ENCODE measurements at places on chromosomes 13 and 19.

- DNase-seq = no peak
These were observed 761.5 kb downstream of the EFNB2 start for GRCh38 chr13:105773863-105774538.

- DNase-seq = peak; percentile 71
These were observed at the start of gene ZNF507 for GRCh38 chr19:32345261-32346207. ZNF507 (plus strand) TSS chr19:32345610; CDS start chr19:32352831, 7,221 bp downstream.

GRCh38 chr13:45205124-45205523 lies 4.3 kb upstream of the KCTD4 start:
- DNase-seq = no peak

DNA sequence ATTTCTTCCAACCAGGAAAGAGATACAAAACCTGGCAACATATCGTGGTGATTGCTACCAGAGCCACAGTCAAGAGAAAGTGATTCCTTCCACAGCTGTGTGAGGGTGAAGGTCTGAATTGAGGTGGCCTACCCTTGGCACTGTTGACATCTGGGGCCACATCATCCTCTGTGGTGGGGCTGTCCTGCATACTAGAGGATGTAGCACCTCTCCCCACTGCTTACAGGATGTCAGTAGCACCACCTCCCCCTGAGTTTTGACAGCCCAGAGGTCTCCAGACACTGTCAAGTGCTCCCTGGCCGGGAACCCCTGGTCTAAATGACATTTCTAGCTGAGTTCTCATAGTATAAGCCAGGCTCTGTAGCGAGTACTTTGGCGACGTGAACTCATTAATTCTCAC lies 15.5 kb downstream of the PTGER1 start:
- DNase-seq = no peak

- no peak for DNase-seq
These were observed 534.9 kb upstream of the KLF12 start for GRCh38 chr13:74669149-74669548.

DNA sequence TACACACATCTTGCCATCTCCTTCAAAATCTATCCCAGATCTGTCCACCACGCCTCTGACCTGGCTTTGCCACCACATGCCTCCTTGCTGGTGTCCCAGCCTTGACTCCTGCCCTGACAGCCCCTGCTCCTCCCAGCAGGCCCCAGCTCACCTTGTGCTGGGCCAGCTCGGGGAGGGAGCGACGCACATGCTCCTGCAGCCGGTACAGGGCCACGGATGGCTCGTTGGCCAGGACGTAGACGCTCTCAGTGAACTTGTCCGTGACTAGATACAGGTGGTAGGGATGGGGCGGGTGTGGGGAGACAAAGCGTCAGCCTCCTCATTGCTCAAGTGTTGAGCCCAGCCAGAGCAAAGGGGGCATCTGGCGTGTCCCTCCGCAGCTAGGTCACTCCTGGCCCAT lies 5.2 kb downstream of the BORCS8 start:
- no peak for DNase-seq

DNA sequence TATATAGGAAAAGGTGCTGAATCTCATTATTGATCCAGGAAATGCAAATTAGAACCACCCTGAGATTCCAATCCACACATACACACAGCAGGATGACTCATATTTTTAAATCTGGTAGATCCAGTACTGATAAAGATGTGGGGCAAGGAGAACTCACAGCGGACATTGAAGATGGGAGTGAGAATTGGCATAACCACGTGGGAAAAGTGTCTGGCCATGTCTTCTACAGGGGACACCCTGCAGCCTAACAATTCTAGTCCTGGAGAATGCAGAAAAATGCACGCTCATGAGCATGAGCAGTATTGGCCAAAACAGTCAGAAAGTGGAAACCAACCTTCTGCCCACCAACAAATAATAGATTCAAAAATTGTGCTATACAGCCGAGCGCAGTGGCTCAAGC lies 13.5 kb upstream of the BCL3 start:
- no peak for DNase-seq

DNA sequence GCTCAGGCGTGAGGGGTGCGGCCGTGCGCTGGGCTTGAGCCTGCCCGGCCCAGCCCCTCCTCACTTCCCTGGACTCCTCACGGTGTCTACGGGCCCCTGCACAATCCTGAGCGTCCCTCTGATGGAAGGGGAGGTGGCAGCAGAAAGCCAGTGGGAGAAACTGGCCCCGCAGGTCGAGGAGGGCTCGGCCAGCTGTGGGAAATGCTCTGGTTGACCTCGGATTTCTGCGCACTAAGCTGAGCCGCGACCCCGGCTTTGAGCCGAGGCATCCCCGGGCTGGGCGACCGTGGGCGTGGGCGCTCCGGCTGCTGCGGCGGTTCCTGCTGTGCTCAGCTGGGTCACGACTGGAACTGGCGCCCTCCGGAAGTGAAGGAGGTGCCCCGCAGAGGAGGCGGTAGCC lies 70.1 kb downstream of the ZNF208 start:
- no peak for DNase-seq

- DNase-seq = no peak
These were observed 316.8 kb downstream of the DLEU7 start for GRCh38 chr13:50526661-50527071.

GRCh38 chr19:41521931-41522555 lies 53.9 kb upstream of the CEACAM21 start:
- DNase-seq = no peak

DNA sequence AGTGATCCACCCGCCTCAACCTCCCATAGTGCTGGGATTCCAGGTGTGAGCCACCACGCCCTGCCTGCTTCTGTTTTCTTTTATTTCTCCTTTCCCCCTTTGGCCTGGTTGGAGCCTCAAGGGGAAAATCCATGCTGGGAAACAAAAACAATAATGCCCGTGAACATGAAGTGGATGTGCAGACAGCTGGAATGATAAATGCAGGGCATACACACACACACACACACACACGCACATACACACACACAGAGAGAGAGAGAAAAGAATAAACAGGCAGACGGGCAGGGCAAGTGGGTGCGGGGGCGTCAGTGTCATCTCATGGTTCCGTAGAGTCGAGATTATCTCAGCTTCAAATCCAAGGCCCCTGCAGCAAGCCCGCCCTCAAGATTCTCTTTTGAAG lies 4.4 kb upstream of the PLEKHF1 start:
- no peak for DNase-seq

GRCh38 chr13:73057284-73058063 lies 1.3 kb upstream of the KLF5 start:
- DNase-seq = no peak

All from T follicular helper cell (primary cell).